ENCODE measurements at places on chromosomes 5 and 9.
A peak's percentile ranks its signal among the peaks of the same experiment; 100 is the strongest.

GRCh38 chr5:52334367-52334766, 453.3 kb upstream of the ITGA1 start:
- DNase-seq, result no peak

GRCh38 chr5:150593996-150594395, 46.5 kb upstream of the SYNPO start:
- DNase-seq, result no peak

DNA sequence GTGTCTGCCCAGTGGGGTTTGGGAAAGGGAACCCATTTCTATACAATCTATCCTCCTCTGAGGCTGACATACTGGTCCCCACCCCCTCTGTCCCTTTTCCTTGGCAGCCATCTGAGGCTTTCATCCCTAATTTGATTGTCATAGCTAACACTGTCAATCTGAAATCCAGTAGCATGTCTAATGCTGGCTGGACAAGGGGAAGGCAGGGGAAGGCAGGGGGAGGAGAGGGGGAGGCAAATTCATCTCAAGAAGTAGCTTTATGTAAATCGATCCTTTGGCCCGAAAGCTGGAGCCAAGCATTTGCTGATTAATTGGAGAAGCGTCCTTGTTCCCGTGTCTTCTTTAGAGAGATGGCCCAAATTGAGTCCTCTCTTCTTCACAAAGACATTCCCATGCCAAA, 314.1 kb upstream of the PANK3 start:
- no peak for DNase-seq

GRCh38 chr9:90926936-90927335, 125.3 kb downstream of the SYK start:
- DNase-seq, result no peak

GRCh38 chr9:111298731-111299598, 31.1 kb downstream of the OR2K2 start:
- DNase-seq, result no peak

DNA sequence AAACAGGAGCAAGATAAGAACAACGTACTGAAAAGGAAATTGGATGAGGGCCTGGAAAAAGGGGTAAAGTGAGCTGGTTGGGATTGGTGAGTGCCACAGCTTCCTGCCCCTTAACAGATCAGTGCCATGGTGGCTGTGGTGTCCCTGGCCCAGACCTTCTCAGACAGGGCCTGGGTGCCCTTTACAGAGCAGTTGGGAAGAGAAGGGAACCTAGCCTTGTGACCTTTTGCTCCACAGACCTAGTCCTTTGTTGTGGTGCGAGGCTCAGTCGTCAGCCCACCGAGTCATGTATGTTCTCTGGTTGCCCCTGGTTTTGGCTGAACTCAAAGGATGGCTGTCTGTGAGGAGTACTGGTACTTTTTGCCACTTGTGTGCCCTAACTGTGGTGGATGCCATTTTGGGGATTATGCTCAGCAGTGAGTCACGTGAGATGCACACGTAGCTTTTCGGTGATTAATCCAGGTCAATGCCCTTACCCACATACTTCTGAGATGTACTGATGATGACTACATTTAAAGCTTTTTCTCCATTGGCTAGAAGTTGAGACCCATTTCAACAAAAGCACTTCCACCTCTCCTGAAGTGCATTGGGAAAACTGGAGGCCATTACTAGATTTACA, 48.4 kb downstream of the EXOSC2 start:
- DNase-seq, result peak; percentile 26

- DNase-seq, result no peak
These were observed 48.5 kb downstream of the ADAMTS19 start for GRCh38 chr5:129508606-129509005.

DNA sequence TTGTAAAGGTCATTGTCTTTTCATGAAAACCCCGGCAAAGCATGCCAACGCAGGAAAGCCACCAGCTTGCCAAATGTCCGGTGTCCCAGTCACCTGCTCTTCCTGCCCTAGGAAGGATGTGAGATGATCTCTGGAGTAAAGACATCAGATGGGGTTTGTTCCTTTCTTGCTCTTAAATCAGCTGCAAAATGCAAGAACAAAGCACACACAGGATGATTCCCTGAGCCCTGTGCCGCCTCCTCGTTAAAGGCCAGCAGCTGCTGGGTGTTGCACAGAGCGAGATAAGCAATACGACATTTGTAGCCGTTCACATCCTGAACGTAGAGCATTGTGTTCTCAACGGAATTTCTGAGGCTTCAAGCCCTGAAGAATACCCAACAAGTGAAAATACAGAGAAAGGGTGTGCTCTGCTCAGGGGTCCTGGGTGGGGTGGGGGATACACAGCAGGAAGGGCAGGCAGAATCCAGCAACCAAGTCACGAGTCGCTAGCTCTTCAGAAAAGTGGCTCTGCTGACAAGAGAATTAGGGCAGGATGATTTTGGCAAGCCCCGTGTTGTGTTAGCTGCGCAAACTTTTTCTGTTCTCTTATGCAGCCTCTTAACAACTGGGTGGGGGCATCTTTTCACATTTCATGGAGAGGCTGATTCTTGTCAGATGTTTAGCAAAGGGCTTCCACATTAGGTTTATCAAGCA, 229.2 kb upstream of the MAP3K1 start:
- DNase-seq, result no peak

GRCh38 chr5:43409809-43410271, 2.4 kb downstream of the CCL28 start:
- no peak for DNase-seq

DNA sequence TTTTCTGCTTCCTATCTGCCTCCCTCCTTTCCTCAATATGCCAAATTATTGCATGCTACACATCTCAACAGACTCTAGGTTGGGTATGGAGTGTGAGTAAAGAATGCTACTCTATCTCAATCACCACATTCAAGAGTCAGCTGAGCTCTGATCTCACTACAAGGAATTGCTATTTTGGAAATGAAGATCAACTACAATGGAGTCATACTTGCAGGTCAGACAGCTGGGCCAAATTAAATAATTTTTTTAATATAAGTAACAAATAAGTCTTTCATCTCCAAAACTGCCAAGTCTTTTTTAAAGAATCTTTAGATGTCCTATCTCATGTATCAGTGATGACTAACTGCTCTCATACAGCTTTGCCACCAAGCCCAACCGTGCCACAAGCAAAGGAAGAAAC, 64.0 kb downstream of the DEPDC1B start:
- no peak for DNase-seq

DNA sequence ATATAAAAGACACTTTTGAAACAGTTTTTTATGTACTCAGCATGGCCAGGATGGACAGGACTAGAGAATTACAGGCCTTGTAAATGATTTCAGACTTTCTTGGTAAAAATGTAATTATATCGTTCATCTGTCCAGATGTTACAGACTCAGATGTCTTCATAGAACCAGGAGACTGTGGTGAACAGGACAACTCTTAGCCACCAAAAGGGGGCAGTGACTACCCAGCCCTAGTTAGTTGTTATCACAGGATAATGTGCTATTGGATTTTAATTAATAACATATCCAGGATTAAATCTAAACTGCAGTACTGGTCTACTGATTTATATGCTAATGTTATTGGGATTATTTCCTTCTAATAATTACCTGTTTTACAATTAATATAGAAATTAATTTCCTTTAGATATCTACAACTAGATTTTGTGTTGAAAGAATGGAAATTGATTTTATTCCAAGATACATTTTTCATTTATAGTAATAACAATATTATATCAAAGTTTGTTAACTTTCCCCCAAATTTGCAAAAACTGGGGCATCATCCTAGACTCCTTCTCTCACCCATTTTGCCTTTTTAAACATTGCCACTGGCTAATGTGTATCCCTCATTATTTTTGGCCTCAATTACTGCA, 99.4 kb downstream of the MTREX start:
- DNase-seq, result no peak

GRCh38 chr9:3963643-3964369, 336.1 kb downstream of the GLIS3 start:
- no peak for DNase-seq

DNA sequence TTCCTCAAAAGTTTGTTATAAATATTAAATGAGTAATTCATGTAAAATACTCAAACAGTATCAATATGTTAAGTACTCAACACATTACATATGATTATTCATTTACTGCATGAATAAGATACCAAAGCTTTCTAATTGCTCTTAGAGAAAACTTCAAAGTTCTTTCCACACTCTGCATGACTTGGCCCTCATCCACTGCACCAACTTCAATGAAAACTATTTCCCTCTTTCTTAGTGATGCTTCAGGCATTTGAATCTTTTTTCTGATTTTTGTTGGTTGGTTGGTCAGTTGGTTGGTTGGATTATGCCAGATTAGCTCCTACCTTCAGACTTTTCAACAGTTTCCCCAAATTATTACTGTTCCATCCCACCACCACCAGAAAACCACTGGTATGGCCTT, 314.7 kb upstream of the RGMB start:
- no peak for DNase-seq

DNA sequence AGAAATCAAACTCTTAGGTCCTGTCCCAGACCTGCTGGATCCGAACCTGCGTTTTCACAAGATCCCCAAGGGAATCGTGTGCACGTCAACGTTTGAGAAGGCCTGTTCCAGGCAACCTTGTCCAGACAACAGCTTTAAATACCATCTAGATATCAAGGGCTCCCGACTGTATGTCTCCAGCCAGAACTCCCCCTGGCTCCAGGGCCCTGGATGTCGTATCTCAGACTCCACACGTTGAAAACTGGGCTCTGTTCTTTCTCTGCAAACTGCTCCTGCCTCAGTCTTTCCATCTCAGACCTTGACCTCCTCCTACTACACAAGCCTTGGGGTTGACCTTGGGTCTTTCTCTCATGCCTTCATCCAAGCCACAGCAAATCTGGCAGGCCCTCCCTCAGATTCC, 5.8 kb upstream of the ENG start:
- DNase-seq, result no peak

DNA sequence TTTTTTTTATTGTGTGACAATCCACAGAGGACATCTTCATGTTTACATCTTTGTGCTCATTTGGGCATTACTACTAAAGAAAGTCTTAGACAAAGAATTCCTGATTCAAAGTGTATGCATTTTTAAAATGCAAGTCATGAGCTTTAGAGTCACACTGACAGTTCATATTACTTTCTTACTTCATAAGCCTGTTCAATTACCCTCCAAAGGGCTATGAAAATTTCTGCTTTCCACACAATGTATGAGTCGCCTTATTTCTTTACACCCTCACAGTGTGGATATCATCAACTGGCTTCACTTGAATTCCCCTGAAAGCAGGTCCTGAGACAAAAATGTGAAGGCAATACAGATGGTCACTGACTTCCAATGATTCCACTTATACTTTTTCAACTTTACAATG, 280.4 kb upstream of the PTGER4 start:
- no peak for DNase-seq

DNA sequence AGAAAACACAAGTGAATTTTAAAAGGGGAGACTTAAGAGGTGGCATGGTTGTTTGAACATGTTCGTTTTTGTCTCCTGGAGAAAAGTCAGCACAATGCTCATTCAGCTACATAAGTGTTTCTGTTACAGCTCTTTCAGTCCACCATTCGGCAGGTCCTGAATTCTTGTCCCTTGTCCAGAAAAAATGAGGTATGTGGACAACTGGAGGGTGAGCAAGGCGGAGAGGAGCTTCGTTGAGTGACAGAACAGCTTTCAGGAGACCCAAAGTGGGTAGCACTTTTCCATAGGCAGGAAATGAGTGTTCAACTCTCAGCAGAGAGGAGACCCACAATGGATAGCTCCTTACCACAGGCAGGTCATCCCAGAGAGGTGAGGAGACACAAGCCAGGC, 4.9 kb downstream of the PDCD1LG2 start:
- no peak for DNase-seq

- no peak for DNase-seq
These were observed 209.2 kb upstream of the PAPPA start for GRCh38 chr9:115944166-115944948.

- no peak for DNase-seq
These were observed 266.1 kb downstream of the ZSWIM6 start for GRCh38 chr5:61598126-61598525.

DNA sequence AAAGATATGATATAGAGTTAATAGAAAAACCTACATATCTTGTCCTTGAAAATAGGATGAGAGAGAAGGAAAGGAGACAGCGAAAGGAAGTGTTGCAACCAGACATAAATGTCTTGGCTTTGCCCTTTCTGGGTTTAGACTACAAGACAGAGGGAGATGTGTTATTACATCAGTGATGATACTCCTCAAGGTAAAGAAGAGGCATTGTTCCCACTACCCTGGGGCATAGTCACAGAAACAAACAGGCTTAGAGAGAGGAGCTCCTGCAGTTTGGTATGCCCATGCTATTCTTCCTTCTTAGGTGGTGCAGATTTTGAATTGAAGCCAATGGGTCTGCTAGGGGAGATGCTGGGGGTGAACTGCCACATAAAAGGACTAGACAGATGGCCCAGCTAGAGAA, 166.8 kb upstream of the RFX3 start:
- DNase-seq, result no peak

GRCh38 chr9:16028548-16028947, 475.7 kb downstream of the CCDC171 start:
- DNase-seq, result no peak

DNA sequence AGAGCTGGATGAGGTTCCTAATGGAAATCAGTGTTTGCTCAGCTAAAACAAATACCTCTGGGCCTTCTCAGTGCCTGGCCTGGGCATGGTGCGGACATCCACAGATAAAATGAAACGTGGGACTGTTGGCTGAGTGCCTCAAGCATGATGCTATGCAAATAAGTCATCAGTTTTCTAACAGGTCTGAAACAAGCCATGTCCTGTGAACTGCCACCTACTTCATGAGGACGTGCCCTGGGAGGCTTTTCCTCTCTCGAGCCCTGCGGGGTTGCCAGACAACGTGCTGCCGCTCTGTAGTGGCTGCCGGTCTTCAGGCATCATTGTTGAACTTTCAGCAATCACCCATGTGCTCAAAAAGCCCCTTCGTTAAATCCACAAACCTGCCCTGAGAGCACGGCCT, 240.4 kb upstream of the IRX2 start:
- DNase-seq, result no peak

- peak; percentile 17 for DNase-seq
These were observed 67.2 kb downstream of the IL31RA start for GRCh38 chr5:55918087-55919035.

- no peak for DNase-seq
These were observed 24.0 kb downstream of the NDUFS6 start for GRCh38 chr5:1824903-1825841.

GRCh38 chr9:23563517-23563916, 262.5 kb downstream of the ELAVL2 start:
- no peak for DNase-seq
